ENCODE measurements at places on chromosomes 7 and 10.

GRCh38 chr10:95741807-95742467 is 14.0 kb upstream of the ENTPD1 start:
- no peak for DNase-seq

- DNase-seq: peak; percentile 85
Measured at GRCh38 chr7:37448636-37449361, at the start of gene ELMO1. TSS of gene ELMO1 (minus strand) at chr7:37448864. CDS start at chr7:37342690, 106,174 bp downstream.

DNA sequence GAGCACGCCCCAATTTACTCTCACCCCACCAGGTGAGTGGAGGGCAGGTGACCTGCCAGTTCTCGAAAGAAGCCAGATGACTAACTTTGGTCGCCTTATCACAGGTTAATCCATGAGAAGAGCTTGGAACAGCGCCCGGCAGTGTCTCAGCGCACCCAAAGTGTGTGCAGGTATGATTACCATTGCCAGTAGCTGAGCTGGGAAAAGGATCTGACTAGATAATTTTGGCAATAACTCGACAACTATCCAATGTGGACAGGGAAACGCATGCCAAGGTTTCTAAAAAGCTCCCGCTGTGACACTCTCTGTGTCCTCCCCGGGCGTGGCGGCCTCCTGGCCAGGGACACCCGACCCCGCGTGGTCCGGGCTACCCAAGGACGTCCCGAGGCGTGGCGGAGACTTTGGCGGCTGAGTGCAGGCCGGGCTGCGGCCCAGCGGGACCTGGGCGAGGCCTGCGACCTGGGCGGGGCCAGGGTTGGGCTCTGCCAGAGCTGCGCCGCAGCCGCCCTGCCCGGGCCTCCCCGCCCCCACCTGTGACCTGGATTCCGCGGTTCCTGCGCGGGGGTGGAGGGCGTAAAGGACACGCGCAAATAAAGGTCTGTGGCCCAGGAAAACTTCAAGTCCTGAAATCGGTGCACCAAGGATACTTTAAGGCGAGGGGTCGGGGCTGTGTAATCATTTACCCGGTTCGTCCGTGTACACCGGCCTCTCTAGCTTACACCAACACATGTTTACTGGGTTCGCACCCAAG is 13.7 kb upstream of the WAPL start:
- peak; percentile 98 for DNase-seq

GRCh38 chr10:48821692-48822091 is 117.9 kb downstream of the LRRC18 start:
- DNase-seq: no peak

- DNase-seq: no peak
Measured at GRCh38 chr10:13483951-13484350, 44.9 kb downstream of the BEND7 start.

DNA sequence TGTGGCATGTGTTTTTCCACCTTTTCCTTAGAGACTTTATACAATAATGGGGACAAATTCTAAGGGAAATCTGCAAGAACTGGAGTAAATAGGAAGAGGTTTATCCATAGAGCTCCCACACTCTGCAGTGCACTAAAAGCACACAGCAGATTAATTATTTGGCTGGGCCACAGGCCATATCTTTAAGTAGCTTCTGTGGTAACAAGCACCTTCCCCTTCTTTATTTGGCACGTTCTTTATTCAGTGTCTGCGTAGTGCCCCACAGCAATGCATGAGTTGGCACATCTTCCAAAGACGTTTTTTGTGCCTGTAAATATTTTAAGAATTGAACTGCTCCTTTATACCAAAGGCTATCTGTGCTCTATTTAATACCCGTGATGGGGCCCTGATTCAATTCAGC is 104.9 kb upstream of the MBL2 start:
- DNase-seq: no peak

GRCh38 chr10:96496281-96496925 is 17.3 kb downstream of the TLL2 start:
- DNase-seq: no peak

GRCh38 chr7:112896026-112896601 is 105.9 kb upstream of the TMEM168 start:
- no peak for DNase-seq

GRCh38 chr10:131991726-131992125 is 10.0 kb upstream of the BNIP3 start:
- DNase-seq: no peak

GRCh38 chr7:95843286-95843685 is 70.9 kb downstream of the DYNC1I1 start:
- DNase-seq: no peak

DNA sequence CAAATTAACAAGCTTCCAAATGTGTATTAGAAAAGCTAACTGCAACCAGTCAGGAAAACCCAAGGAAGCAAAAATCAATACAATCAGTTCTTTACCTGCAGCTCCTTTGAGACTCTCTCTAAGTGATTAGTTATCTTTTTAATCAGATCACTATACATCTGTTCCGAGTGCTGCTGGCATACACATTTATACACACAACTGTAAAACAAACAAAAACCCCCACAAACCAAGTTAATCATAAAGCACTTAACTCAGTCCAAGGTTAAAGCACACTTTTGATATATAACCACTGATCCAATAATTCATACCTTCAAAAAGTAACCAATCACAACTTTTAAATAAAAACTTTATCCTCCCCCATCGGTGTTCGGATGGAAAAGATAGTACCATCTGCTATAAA is 25.6 kb downstream of the CACUL1 start:
- no peak for DNase-seq

- DNase-seq: no peak
Measured at GRCh38 chr10:65294329-65294728, 1631.5 kb upstream of the LRRTM3 start.

DNA sequence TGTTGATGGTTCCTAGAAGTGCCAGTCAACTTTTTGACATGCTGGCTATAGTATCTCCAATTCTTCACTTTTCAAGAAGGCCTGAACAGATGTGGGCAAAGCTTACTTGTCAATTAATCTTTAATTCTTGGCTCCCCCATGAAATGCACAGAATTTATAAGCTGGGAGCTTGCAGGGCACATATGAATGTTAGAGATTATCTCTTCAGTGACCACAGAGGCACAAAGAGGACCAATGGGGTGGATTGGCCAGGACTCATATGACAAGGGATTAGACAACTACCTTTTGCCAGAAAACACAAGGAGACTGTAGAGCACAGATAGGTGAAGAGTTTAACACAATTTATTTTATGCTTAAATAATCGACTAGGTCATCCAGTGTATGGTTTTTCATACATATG is 121.7 kb upstream of the CCDC6 start:
- no peak for DNase-seq

DNA sequence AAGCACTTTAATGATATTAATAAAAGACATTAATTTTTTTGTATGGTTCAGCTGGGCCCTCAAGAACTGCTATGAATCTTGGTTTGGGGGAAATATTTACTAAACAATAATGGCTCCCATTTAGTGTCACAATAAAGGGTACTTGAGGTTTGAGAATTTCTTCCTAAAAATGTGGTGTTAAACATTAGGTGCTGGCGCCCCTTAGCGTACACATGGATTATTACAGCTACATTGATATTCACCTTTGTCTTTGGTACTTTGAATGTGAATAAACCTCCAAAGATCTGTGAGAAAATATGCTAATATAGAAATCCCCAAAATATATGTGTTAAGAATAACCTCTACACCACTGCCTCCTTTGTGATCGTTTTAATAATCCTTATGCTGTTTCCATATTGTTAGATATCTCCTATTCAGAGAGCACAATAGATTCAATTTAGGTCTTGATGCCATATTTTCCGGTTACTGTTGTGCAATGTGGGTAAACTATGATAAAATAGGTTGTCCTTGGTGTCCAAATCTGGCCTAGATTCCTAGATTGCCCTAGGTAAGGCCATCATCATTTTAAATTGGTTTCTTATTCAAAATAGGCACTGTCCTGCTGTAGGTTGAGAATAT is 161.8 kb upstream of the CACNA2D1 start:
- DNase-seq: no peak

- DNase-seq: peak; percentile 48
Measured at GRCh38 chr7:57308631-57309408, 141.2 kb upstream of the ZNF716 start.

- no peak for DNase-seq
Measured at GRCh38 chr7:145884716-145885514, 231.7 kb upstream of the CNTNAP2 start.

Measured in left lobe of liver (tissue), 2 donors.